NCI-H1694 (cell line): ENCODE measurements at places on chromosomes 5 and 9.
A peak's percentile ranks its signal among the peaks of the same experiment; 100 is the strongest.

DNA sequence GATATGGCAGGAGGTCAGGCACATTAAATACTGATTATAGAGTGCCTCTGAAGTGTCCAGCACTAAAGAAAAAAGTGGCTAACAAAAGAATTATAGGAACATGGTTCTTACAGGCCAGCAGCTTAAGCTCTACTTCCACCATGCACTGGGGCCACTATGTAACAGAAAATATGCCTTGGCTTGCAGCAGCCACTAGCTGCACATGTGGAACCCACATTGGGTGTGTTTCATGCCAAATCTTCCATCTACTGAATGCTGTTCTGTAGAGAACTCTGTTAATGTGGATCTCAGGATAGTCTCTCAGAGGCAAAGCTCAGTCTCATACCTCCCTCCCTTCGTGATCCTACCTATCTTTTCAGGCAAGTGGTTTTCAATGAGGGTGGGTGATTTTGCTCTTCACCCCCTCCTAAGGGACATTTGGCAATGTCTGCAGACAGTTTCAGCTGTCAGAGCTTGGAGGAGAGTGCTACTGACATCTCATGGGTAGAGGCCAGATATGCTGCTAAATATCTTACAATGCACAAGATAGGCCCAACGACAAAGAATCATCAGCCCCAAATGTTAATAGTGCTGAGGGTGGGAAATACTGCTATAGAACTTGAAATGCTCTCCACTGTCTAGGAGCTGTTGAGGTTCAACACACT, 218.9 kb downstream of the TARS1 start:
- no peak for DNase-seq

DNA sequence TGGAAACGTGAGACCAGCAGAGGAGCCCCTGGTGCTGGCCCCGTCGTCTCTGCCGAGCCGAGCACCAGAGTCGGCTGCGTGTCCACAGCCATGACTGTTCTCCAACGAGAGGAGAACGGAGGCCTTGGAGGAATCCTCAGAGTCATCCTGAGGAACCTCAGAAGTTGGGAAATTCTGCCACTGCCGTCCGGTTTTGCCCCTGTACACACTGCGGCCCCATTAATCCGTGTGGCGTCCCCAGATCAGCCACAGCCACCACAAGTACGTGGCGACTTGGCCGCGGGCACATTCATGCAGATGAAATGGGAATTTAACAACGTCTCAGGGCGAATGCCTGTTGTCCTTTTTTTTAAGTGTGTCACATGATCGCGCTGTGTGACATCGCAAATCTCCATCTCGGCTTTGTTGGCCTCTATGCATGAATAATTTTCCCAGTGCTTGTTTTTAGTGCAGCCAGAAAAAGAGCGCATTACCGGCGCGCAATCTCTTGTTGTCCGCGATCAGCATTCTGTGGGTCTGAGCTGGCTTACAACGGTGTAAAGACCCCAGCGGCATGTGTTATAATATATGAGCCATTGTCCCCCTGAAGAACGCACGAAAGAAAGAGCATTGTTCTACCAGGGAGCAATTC, 323.0 kb upstream of the IRX4 start:
- no peak for DNase-seq

GRCh38 chr5:2631758-2632157, 119.7 kb downstream of the IRX2 start:
- DNase-seq: no peak

GRCh38 chr5:1059884-1060263, 51.3 kb downstream of the NKD2 start:
- DNase-seq: no peak

DNA sequence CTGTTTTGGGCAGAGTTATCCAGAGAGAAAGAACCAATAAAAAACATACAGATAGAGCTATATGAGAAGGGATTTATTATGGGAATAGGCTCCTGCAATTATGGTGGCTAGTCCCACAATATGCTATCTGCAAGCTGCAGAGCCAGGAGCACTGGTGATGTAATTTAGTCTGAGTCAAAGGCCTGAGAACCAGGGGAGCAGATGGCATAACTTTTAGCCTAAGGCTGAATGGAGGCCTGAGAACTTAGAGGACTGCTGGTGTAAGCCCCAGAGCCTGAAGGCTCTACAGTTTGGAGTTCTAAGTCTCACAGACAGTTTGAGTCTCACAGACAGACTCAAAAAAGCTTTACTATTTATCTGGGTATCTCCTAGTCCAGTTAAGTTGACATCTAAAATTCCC, 263.8 kb downstream of the FBXL7 start:
- peak; percentile 56 for DNase-seq

GRCh38 chr9:136899196-136899595, 12.9 kb downstream of the TRAF2 start:
- DNase-seq: no peak

- no peak for DNase-seq
Measured at GRCh38 chr5:171882118-171882517, 96.5 kb downstream of the SMIM23 start.

- DNase-seq: no peak
Measured at GRCh38 chr5:132500244-132500930, 9.8 kb upstream of the IRF1 start.

DNA sequence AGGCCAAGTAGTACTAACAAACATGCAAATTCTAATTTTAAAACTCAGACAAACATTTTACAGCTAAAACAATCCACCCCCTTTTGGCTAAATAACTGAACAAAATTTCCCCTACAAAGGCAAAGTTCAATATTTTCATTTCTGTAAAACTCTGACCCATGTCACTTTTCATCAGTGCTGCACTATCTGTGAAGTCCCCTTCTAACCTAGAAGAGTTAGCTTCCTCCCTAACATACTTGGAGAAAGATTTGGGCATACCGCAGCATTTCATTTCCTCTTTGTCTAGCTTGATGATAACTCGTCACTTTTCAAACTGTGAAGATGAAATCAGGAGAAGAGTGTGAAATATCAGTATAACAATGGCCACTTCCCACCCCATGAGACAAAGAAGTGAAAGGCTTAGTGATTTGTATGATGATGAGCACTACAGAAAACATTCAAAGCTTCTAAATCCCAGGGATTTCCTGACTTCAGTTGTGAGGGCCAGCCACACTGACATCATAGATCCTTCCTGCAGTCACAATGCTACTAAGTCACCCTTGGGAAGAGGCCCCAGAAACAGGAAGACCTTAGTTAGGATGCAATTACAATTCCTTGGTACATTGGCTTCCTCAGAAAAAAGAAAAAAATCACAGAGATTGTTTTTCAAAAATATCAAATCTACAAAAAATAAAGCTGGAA, at the start of gene FAM81B:
Gene FAM81B, plus strand, starts transcription at position 555 of the 681 bp plus-strand sequence. Its CDS starts 24 bp downstream, at position 579.
- DNase-seq: no peak

DNA sequence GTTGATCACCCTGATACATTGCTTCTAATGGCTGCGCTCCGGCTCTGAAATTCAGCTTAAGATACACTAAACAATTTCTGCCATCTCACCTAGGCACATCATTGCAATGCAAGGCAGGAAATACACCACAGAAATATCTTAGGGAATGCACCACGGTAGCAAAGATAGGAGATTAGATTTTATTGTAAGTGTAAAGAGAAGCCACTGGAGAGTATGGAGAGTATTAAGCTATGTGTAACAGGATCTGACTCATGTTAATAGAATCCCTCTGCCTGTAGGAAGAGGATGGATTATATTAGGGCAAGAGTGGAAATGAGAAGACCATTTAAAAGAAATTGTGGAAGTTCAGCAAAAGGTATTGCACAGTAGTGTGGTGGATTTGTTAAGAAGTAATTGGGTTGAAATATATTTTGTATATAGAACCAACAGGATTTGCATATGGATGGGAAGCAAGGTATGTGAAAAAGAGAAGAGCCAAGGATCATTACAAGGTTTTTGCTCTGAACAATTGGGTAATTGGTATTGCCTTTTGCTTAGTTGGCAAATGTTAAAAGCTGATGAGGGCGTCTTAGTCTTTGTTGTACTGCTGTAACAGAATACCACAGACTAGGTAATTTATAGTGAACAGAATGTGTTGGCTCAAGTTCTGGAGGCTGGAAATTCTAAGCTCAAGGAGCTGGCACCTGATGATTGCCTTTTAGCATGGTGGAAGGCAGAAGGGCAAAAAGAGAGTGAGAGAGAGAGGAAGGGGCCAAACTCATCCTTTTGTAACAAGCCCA, 636.1 kb downstream of the PSAT1 start:
- DNase-seq: no peak

DNA sequence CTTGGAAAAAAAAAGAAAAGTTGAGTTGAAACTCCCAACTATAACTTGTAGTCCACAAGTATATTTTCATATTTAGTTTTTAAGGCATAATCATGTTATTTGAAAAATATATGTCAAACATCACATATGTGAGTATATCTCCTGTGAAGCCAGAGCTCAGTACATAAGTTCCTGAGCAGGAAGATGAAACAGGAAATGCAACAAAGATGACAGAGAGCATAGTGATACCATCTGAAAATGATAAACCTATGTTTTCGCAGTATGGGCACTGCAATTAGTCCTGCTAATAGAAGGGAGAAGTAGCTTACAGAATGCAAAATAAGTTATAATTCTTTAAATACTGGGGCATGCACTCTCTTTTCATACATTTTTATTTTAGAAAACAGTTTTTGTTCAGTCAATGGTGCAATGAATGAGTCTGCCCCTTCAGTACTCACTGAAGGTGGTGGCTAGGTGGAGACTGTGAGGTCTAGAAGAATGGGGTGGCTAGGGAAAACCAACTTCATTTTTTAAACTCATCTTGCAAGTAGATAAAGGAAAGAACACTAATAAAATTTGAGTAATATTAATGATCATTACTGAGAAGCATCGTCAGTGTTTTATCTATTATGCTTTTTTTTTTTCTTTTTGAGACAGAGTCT, 54.1 kb upstream of the FYB1 start:
- DNase-seq: no peak

- no peak for DNase-seq
Measured at GRCh38 chr5:162372256-162372655, 304.7 kb downstream of the GABRG2 start.

DNA sequence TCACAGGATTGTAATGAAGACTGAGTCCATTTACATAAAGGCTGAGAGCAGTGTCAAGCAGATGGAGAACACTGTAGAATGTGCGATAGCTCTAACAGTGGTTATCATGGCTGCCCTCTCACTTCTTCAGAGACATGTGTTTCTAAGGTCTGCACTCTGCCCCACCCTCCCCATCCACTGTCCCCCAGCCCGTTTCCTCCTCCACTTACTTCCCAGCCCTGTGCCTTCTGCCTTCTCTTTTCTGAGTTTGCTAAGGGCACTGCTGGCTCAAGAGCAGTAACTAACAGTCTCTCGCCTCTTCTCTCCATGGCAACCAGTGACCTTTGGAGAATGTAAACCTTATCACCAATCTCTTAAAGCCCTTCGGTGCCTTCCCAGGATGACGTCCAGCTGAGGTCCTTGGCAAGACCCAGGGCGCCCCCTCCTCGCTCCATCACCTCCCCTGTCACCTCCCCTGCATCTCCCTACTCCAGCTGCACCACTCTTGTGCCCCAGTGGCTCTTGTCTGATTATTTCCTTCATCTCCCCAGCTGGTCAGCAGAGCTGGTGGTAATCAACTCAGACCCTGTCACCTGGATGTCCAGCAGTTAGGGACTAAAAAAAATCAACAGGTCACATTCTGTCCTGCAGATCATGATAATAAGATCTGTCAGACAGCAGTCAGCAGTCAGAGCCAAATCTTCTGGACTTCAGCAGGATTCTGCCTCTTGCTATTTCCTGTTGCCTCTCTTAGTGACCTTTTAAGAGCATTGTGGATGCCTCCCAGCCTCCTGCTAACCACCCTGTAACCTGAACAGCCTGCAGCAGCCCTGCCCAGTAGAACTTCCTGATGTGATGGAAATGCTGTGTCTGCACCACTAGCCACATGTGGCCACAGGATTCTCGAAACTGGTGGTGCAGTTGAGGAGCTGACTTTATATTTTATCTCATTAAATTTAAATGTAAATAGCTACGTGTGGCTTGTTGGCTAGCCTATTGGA, 9.0 kb downstream of the FXN start:
- no peak for DNase-seq

DNA sequence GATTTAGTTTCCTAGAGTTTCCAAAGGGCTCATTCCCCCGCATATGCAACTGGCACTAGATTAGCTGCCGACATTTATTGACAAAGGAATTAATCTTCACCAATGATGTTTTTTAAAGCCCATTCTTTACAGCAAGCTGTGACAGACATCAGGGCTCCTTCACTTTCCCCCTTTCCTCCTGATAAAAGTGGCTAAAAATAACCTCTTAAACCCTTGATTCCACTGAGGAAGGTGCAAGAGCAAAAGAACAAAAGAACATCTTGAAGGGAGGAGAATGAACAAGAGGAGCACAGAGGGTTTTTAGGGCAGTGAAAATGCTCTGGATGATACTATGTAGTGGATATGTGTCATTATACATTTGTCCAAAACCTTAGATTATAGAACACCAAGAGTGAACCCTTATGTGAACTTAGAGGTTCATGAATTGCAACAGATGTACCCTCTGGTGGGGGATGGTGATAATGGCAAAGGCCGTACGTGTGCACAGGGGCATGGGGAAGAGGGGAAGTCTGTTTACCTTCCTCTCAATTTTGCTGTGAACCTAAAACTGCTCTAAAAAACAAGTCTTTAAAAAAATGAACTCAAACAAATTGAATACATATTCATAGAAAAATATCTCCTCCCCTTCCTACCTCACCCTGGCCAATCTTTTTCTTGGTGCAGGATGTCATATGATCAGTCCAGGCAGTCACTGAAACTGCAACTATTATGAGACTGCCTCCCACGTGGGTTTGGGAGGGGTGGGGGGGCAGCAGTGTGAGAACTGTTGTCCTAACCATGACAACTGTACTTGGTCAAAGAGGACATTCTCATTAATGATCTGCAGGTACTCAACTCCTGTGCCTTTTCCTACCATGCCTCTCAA, 83.0 kb downstream of the MARCHF3 start:
- DNase-seq: no peak

DNA sequence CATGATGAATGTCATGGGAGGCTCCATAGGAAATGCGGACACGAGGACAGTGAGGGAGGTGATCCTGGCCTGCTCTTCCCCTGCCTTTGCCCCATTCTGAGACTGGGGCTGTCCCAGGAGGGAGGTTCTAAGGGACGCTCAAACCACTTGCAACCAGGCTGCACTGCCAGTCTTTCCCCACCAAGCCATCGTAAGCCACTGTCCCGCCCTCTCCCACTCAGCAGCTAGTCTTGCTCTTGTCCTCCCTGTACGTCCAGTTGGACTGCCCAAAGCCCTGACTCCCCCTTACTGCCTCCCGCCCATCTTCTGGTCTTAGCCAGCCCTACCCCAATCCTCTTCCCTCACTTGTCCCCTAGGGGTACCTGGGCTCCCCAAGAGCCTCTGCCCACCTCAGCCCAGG, 115.7 kb downstream of the FSTL4 start:
- DNase-seq: no peak

GRCh38 chr9:36764364-36765076, 191.8 kb downstream of the MELK start:
- DNase-seq: no peak

GRCh38 chr5:174172566-174172965, 127.1 kb downstream of the NSG2 start:
- DNase-seq: no peak
